Left forelimb (tissue), 1 donor: ENCODE measurements at places on chromosomes 7 and 10.

GRCh38 chr10:132626761-132627665, 89.4 kb downstream of the INPP5A start:
- no peak for DNase-seq

GRCh38 chr7:90777465-90777864, 181.3 kb downstream of the CDK14 start:
- no peak for DNase-seq

- no peak for DNase-seq
These were observed 151.4 kb upstream of the PRPS1L1 start for GRCh38 chr7:18179093-18179492.

GRCh38 chr10:105707603-105708002, 1066.5 kb downstream of the SORCS3 start:
- DNase-seq, result no peak

DNA sequence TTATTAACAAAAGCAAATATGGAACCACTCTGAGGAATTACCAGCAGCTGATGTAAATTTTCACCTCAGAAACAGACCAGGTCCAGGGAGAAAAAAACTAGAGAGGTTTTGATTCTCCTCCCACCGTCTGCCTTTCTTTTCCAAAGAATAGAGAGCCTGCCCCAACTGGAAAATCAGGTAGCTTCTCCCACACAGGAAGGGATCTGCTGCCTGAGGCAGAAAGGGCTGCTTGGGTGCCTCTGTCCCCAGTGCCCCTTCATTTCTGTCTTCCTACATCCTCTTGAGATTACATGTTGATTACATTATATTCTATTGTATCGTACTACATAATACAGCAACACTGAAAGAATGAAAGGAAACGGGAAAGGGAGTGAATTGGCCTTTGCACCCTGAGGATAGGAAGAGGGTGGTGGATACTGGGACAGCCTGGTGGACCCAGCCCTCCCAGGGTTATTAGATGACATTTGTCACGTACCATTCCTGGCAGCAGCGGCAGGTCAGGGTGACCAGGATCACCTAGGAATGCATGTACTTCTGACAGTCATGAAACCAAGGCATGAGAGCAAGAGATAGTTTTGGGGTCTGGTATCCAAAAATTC, 8.9 kb downstream of the ST8SIA6 start:
- no peak for DNase-seq

GRCh38 chr10:86443936-86444335, 77.3 kb upstream of the GRID1 start:
- no peak for DNase-seq

- DNase-seq, result no peak
These were observed 77.4 kb downstream of the ARHGAP12 start for GRCh38 chr10:31851216-31851615.

DNA sequence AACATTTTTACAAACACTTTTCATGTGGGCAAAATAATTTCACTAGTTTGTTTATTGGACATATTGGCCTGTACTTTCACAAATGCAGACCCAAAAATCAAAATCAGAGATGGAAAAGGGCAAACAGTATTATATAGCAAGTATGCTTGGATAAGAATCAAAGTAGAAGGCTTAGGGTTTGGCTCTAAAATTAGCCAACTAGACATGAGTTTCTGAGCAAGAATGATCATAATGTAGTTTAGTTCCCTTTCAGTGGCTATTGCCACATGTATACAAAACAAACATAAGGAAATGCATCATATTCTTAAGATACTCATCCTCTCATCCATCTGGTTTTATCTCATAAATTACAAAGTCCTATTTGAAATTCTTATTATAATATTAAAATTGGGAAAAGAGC, 132.5 kb downstream of the IMMP2L start:
- DNase-seq, result no peak

DNA sequence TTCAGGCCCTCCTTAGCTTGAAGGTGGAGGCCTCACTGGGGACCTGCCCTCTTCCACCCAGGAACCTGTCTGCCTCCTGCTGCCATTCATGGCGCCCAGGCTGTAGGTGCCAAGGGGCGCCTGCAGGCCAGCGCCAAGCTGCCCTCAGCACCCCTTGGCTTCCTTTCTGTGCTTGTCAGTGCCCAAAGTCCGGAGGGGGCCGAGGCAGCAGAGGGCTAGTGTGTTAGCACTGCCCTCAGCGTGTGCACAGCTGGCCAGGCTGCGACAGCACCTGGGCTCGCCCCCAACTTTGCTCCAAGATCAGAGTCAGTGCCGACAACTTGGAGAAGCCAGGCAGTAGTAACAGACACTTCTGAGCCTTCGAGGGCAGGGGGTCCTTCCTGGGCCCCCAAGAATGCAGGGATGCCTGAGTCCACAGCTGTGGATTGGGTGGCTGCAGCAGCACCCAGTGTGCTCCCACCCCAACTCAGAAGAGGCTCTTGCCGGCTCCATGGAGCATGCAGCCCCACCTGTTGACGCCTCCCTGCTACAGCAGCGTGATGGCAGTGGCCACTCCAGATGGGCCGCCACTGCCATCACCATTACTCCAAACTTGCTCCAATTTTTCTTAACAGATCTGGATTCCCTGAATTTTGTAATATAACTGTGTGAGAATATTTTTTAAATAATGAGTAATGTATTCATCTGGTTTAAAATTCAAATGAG, 41.7 kb downstream of the CACUL1 start:
- DNase-seq, result no peak

GRCh38 chr10:12902851-12903358, 98.6 kb downstream of the CCDC3 start:
- no peak for DNase-seq

DNA sequence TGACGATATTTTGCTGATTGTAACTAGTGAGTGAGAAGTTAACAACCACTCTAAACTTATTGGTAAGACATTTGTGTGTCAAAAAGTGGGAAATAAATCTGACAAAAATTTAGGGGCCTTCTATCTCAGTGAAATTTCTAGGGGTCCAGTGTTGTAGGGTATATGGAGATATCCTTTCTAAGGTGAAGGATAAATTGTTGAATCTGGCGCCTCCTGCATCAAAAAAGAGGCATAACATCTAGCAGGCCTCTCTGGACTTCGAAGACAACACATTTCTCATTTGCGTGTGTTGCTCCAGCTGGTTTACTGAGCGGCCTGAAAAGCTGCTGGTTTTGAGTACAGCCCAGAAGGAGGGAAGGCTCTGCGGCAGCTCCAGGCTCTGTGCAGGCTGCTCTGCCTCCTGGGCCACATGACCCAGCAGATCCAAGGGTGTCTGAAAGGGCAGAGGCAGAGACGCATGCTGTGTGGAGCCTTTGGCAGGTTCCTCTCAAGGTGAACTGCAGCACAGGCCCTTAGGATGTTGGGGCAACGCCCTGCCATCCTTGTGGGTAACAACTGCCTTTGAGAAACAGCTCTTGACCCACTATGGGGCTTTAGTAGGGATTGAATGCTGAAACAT, 72.4 kb downstream of the LMBR1 start:
- DNase-seq, result no peak

DNA sequence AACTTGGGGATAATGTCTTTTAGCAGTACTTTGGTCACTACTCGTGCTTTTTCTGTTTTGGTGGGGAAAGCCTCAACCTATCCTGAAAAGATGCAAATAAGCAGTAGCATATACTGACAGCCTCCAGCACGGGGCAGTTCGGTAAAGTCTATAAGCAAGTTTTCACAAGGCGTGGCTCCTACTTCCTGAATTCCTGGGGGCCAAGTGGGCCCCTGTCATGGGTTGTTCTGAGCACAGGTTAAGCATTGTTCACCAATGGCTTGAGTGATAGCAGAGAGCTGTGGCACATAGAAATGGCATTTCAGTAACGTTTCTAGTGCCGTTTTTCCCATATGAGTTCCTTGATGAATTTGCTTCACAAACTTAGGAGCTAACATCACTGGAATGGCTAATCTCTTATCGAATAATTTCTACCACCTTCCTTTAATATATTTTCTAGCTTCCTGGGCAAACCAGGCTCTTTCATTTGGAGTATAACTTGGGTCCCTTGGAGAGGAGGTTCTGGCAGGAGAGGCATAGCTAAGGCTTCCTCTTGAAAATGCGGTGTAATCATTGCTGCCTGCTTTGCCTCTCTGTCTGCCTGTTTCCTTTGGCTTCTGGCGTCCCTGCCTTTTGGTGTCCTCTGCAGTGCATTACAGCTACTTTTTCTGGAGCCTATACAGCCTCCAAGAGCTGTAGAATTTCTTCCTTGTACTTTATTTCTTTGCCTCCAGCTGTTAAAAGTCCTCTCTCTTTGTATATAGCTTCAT, 11.7 kb upstream of the ZNF239 start:
- no peak for DNase-seq

- no peak for DNase-seq
These were observed 102.9 kb upstream of the MACROH2A2 start for GRCh38 chr10:69949770-69950169.

DNA sequence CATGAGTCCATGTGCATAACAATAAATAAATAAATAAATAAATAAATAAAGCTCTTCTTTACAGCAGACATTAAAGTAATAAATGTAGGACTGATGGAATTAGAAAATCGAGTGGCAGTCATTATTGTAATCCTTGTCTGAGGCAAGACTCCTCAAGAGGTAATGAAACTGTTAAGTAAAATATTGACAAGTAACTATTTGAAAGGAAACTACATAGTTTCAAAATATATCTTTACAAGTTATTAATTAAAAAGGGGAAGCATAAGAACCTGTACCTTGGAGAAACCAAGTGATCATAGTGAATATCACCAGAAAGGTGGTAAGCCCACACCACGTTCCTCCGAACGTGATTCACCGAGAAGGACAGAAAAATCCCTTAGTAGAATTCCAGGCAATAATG, 285.6 kb upstream of the SORCS1 start:
- no peak for DNase-seq

DNA sequence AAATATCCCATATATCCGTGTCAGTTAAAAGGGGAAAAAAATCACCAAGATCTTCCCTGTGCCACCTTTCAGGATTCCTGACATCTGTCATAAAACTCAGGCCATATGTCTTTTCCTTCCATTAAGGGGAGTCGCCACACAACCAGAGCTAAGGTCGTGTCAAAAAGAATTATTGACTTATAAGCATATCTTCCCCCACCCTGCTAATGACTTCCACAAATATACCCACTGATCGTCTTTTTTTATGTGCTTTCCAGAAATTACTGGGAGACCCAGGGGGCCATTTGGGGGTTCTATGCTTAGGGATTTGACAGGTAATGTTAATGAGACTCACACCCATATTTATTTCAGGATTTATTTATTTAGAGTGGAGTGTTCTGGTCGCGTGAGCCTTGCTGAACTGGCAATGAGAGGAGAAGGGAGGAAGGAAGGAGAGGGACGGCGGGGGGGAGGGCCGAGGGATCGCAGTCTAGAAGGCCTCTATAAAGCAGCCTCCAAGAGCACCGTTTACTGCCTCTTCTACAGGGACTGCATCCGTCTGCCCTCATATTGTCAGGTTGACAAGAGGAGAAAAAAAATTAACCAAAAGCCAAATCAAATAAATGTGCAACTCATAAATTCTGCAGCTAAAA, 135.7 kb upstream of the MGMT start:
- DNase-seq, result peak; percentile 34

- DNase-seq, result no peak
These were observed 1.8 kb downstream of the TSPAN13 start for GRCh38 chr7:16755397-16755796.

DNA sequence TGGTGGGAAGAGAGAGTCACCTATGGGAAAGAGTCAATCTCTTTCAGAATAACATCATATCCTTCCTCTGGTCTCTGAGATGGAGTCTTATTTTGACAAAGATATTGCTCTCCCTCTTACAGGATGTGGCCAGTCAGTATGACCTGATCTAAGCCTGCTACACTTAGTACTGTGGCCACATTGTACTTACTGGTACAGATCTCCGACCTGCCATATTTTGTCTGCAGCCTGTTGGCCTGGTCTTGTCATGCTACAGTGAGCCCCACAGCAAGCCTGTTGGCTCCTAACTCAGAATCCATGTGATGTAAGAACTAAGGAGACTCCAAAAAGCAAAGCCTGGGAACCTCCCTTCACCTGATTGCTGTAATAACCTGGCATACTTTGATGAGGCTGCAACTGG, 377.8 kb downstream of the SFMBT2 start:
- DNase-seq, result no peak

DNA sequence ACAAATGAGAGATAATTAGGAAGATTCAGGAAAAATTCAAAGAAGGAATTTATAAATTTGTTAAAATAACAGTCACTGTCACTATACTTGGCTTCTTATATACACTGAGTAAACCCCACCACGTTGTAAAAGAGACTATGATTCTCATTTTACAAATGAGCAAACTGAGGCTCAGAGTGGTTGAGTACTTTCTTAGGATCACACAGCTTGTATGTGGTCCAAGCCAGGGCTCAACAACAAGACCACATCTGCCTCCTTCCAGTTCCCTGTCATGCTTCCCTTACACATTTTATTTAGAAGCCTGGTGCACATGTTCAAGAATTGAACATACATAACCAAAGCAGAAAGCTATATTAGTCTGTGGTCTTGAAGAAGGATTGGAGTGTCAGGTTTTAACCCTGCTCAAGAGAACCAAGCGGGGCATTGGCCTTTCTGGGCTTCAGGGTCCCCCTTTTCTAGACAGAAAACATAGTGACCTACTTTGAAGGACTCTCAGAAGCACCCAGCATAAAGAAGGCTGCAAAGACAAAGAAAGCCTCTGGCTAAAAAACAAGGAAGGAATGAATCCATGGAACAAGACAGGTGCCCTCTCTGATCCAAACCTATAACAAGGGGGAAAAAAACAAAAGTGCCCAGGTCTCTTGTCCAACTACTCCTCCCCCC, 846 bp downstream of the MRLN start:
- DNase-seq, result no peak

- DNase-seq, result no peak
These were observed 107.2 kb downstream of the VPS41 start for GRCh38 chr7:38801786-38802185.

DNA sequence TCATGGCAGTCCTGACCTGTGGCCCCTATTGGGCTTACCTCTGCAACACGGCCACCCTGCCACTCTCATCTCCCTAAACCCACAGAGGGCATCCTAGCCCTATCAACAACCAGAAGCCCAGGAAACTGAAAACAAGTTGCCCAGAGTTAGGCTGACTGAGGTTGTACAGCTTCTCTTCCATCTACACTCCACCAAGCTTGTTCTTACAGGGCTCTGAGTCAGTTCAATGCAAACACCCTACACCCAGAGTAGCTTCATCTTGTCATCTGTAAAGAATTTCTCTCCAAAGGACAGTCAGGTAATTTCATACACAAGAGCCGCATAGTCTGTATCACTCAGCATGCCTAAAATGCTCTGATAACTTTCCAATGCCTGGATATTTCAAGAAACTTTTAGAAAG, 175.4 kb downstream of the ARID5B start:
- DNase-seq, result no peak

- no peak for DNase-seq
These were observed 4.6 kb downstream of the USP54 start for GRCh38 chr10:73586583-73586984.
